ENCODE measurements at places on chromosomes 7 and 10.

DNA sequence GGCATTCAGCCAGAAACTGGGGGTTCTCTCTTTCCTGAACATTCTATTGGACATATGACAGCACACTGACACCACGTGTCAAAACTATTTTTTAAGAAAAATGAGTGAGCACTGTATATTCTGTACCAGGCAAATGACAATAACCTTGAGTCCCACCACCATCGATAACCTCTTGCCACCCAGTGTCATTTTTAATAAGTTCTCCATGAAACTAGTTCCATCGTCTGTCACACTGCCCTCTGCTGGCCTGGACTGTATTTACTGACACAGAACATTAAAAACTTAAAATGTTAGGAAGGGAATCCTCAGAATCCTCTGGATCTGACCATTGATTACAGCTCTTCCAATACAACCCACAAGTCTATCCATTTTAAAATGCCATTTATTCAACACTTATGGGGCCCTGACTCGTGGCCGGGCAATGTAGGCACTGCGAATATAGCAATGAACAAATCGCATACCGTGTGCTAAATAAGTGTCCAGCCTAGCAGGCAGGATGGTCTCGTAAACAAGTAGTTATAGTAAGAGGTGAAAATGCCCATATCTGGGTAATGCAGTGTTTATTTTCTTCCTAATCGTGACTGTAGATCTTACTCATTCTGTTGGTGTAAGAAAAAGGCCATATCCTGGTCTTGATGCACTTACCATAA lies 35.9 kb upstream of the CACNB2 start:
- DNase-seq, result peak; percentile 73

DNA sequence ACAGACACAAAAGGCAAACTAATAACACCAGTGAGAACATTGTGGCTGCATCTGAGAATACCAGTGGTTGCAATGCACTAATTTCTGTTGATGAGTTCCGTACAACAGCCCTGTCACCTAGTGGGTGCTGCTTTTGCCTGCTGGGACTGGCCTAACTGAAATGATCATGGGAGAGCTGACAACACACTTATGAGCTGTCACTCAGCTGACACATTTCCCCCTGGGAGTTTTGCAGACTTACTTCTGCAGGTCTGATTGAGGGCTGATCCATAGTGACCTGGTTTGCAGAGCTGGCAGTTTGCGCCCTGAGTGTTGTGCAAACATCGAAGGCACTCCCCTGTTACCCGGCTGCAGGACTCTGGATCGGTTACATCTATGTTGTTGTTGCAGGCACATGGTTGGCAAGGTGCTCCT lies 60.6 kb upstream of the LAMB1 start:
- no peak for DNase-seq

DNA sequence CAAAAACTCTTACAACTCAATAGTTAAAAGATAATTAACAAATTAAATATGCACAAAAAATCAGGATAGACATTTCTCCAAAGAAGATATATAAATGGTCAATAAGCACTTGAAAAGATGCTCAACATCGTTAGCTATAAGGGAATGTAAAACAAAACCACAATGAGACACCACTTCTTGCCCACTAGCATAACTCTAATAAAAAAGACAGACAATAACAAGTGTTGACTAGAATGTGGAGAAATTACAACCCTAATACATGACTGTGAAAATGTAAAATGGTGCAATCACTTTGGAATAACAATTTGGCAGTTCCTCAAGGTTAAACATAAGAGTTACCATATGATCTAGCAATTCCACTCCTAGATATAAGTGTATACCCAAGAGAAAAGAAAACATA lies 74.3 kb upstream of the PCGF5 start:
- DNase-seq, result no peak

DNA sequence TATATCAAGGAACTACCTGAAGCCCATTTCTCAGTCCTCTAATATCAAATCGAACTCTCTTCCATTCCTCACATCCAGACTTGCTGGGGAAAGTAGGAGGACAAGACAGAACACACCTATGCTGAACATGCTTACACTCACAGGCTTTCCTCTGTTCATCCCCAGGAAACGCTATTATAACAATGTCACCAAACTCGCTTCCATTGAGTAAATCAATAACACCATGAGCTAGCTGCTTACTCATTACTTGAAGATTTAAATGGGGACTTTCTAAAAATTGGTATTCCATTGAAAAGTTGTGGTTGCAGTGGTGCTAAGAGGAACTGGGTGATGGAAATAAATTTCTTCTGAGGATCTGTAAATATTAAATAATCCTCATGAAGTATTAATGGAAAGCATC lies 88.8 kb downstream of the SLC25A13 start:
- DNase-seq, result no peak

DNA sequence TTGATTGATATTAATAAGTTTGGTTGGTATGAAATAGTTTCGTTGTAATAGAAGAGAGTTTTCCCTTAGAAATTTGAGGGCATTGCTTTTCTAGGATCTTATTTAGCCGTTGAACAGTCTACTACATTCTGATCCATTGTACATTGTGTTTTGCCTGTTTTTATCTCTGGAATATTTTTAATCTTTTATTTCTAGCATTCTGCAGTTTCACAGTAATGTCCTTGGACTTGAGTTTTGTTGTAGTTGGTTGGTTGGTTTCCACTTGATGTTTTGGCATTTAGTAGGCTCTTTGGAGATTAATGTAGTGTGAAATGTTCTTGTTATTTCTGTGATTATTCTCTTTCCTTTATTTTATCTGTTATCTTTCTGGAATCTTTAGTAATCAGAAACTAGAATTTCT lies 112.4 kb downstream of the CCSER2 start:
- DNase-seq, result no peak

DNA sequence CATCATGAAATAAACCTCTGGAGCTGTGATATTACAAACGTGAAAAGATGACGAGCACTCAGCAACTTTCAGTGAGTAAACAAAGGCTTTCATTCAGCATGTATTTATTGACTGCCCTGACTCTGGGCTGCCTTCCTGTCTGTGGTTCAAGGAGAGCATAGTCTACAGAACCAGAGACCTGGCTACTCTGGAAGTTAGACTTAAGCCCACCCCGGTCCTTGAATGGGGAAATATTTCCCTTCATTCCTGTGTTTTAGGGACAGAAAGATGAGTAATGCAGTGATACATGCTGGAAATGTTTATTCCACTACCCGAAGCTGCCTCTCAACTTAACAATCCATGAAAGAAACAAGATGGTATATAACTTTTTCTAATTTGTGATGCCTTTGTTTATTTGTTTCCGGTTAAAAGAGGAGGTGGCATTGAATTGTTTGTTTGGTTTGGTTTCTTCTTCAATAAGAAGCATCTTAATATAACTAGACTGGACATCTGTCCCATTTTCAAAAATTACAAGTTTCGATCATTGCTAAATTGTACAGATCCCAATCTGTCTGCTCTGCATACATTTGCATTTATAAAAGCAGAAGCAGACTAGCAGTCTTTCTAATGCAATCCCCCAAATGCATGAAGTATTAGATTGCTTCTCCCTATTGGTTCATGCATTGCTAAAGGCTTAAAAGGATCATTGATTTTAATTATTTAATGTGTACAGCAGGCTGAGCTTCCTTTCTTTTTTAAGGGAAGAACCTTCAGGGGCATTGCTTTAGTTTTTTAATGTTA lies 57.7 kb downstream of the TRUB1 start:
- DNase-seq, result no peak

DNA sequence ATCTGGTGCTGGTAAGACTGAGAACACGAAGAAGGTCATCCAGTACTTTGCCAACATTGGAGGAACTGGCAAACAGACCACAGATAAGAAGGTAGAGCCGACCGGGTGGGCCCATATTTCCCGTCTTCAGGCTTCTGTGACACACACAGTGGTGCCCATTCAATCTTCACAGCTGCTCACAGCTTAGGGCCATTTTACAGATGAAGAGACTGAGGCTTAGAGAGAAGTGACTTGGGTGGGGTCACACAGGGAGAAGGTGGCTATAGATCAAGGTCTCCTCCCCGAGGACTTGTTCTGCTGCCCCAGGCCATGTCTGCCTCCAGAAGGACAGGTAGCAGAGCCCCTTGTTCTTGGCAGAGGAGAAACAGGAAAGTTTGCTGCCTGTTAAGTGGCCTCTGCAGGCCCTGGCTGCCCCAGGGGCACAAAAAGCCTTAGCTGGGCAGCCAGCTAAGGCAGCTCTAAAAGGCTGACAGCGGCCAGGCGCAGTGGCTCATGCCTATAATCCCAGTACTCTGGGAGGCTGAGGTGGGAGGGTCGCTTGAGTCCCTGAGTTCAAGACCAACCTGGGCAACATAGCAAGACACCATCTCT lies 22.6 kb upstream of the MYH16 start:
- no peak for DNase-seq

DNA sequence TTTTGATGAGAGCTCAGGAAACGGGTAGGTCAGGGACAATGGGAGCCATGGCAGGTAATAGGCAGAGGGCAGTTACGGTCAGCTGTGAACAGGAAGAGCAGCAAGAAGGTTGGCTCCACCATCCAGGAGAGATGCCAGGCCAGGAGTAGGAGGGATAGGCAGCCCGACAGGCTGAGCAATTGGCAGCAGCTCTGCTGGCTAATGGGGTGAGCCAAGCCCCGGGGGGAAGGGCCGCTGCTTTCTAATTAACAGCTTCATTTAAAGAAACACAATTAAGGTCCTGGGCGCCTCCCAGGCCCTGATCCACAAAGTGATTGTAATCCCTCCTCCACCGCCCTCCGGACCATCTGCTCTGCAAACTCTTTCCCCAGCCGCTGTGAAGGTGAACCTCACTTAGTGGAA lies 23.7 kb downstream of the SH2B2 start:
- no peak for DNase-seq

GRCh38 chr7:7803715-7804178 lies 85.3 kb upstream of the RPA3 start:
- no peak for DNase-seq

DNA sequence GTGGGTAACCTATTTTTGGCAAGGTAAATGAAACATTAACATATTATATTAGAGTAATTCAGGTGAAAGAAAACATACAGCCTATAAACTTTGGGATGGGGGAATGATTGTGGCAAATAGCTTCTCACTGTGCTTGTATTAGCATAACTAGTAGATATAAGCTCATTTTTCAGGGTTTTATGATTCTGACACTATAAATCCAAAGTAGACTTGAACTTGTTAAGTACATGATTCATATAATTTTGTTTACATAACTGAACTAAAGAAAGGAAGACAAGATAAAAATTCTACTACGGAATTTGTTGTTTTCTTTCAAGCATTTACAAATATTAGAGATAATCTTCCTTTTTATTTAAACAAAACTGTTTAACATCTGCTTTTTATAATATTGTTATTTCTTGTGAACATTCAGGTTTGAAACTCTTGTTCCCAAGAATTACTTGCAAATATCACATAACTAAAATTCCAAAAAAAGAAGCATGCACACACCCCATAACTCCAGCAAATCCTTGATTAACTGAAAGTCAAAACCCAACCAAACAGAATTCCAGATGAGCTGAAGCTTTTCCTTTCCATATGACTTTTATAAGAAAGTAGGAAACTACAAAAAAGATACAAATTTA lies 142.3 kb downstream of the JAZF1 start:
- no peak for DNase-seq

DNA sequence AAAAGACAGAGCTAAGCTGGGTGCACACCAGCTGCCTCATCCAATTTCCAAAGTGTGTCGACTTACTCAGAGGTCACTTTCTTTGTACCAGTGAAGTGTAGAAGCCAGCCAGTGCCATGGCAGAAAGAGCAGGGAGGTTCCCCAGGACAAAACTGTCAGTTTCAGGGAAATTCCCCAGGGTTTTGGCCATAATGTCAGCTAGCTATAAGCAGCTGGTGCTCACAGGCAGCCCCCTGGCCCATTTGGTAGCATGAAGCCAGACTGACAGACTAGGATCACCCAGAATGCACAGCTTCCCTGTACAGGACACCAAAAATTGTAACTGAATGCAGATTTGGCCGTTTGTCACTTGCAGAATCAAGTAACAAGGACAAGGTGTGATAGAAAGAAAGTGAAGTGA lies 28.6 kb downstream of the MRPL32 start:
- DNase-seq, result no peak

DNA sequence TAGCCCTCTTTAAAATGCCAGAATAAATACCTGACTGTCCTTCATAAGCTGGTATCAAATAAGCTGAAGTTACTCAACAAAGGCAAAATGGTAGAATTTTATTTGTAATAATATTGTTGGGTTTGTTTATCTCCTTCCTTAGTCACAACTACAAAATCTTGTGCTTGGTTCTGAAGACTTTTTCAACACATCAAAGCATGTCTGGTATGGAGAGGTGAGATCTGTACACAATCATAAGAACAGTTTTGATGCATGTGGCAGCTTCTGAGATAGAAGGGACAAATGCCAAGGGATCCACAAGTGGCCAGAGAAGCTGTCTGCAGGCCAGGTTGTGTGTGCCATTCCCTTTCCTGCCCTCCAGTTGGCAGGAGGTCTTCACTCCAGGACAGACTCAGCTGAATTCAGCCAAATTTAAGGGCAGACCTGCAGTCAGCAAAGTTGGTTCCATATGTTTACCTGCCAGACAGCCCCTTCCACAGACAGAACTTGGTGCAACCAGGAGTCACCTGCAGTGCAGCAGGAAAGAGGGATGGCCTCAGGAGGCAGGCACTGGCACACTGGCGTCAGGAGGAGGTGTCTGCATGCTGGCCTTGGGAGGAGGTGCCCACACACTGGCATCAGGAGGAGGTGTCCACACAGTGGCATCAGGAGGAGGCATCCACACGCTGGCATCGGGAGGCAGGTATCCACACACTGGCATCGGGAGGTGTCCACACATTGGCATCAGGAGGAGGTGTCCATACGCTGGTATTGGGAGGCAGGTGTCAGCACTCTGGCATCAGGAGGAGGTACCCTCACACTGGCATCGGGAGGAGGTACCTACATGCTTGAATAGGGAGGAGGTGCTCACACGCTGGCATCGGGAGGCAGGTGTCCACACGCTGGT lies 93.1 kb upstream of the IKZF1 start:
- DNase-seq, result no peak

DNA sequence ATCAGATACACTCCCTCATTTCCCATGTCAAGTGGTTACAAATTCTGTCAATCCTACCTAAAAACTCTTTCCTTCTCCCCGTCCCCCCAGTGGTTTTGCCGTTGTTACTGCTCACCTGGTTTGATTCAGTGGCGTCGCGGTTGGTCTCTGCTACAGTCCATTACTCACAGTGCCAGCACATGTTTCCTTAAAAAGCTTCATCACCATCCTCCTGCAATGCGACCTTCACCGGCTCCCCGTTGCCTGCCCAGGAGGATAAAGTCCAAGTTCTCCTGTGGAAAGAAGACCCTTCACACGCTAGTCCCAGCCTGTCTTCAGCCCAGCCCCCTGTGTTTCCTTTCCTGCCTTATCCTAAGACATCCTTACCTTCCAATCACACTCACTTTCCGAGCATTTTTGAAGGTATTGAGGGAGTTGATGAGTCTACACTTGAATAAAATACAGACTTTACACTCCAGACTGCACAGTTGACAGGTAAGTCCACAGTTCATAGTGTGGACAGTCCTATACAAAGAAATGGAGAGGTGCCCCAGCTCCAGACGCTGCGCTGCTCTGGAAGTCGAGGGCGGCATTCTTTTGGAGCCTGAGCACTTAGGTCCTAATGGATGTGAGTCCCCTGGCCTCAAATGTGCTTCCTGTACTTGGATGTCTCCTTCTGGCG lies 3.4 kb upstream of the LARP4B start:
- peak; percentile 39 for DNase-seq

All from activated CD8-positive, alpha-beta memory T cell treated with anti-CD3 and anti-CD28 coated beads, Interleukin-2, amount 50 U/mL, for 48 hours (primary cell).